ENCODE measurements at places on chromosomes 12 and 14.

- no peak for DNase-seq
Observed at GRCh38 chr12:55673638-55674037, 34.1 kb downstream of the ITGA7 start.

DNA sequence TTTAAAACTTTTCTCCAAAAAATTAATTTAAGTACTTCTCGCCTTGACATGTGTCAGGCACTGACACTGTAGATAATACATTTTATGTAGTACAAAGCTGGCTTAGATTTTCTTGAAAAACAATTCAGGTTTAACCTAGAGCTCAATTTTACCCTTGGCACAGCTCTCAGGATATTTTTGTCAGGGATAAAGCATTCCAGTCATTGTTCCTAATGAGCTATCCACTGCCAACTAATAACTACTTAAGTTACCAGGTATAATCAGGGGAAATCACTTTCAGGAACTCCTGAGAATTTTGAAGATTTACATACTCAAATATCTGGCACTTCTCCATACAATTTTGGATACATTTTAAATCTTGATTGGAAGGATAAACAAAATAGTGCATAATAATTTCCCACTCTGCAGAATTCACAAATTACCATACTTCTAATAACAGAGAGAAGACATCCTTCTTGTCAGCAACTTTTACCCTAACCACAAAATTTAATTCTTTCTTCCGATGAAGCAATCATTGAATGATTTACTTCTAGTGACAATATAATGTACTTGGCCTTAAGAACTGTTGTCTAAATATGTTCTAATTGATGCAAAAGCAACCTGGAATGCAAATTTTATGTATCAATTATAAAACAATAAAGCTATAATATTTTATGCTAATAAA is 4.8 kb downstream of the RASSF9 start:
- no peak for DNase-seq

DNA sequence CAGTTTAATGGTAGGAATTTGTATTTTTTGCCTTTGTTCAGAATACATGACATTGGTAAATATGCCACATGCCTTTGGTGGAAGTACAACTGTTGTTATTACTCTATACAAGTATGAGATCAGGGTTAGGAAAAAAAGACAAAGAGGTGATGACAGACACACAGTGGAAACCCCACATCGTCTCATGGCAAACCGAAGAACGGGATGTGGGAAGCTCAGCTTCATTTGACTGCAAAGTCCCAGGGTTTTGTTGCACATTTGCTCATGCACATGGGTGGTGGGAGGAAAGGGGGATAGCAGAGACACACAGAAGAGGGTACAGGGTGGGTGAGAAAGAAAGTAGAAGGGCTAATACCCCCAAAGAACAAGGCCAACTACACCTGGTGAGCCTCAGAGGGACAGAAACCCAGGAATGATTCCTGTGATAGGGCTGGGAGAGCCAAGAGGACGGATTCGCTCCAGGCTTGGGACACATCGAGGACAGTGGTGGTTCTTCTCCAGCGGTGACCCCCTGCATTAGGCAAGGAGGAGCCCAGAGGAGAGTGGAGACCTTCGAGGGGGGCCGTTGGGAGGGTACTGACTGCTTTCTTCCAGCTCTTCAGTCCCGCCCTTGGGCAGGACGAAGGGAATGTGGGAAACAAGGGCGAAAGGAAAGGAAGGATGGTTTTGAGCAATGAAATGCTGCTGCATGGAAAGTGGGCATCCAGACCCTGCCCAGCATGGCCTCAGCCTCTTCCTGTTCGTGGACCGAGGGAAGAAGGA is 8.1 kb downstream of the VAMP1 start:
- DNase-seq, result no peak

DNA sequence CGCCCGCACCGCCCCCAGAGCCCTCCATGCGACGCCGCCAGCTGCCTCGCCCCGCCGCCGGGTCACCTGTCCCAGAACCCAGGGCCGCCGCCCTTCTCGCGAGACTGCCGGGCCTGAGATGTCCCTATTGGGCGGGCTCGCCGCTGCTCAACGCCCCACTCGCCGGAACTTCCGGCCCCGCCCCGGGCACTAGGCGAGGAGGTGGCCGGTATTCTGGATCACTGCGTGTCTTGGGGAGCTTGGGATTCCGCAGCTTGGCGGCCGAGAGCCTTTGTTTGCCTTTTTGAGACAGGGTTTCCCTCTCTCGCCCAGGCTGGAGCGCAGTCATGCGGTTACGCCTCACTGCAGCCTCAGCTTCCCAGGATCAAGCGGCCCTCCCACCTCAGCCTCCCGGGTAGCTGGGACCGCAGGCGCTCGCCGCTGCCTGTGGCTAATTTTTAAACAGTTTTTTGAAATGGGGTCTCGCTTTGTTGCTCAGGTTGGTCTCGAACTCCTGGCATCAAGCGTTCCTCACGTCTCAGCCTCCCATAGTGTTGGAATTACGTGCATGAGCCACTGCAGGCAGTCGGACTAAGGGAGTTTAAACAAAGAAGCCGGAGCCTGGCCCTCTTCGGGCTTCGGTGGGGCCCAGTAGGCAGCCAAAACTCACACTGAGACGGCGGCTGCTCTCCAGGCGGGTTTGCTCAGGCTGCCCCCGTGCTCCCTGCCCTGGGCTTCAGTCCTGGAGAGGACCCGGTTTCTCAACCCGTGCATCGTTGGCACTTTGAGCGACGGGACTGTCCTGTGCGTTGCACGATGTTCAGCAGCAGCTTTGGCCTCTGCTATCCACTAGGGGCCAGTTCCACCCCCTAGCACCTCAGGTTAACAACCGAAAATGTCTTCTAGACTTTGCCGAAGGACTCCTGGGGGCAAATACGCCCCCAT is at the start of gene SLC15A4:
SLC15A4 (minus strand) TSS at position 43 of the 924 bp plus-strand sequence; CDS start at position 28, 15 bp downstream.
- peak; percentile 98 for DNase-seq

- peak; percentile 48 for DNase-seq
Observed at GRCh38 chr14:32710731-32711680, 227.7 kb upstream of the NPAS3 start.

DNA sequence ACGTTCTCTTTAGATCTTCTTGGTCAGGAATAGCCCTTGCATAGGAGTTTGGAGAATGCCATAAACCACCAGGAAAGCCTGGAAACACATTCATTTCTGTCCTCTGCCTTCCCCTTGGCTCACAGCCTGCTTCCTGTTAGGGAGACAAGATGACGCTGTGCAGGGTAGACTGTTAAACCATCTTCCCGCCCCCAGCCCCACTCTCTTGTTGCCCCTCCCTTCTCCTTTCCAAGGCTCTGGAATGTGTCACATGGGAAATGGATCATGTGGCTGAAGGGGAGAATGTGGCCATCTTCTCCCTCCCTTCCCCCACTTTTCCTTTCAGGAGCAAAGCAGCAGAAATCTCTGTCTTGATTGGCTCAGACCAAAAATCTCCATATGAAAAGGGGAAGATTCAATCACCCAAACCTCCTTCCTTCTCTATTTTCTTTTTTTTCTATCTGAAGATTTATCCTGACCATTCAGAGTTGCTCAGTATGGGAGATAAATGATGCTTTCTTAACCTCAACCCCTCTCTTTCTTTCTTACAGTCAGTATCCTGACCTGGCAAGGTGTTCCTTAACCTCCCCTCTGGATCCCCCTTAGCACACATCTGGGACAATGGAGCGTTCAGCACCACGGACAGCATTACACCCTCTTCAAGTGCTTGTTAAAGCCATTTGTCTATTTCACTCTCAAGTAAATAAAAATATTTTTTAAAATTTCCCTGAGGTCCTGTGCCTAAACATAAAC is 11.4 kb downstream of the GPR19 start:
- peak; percentile 61 for DNase-seq

DNA sequence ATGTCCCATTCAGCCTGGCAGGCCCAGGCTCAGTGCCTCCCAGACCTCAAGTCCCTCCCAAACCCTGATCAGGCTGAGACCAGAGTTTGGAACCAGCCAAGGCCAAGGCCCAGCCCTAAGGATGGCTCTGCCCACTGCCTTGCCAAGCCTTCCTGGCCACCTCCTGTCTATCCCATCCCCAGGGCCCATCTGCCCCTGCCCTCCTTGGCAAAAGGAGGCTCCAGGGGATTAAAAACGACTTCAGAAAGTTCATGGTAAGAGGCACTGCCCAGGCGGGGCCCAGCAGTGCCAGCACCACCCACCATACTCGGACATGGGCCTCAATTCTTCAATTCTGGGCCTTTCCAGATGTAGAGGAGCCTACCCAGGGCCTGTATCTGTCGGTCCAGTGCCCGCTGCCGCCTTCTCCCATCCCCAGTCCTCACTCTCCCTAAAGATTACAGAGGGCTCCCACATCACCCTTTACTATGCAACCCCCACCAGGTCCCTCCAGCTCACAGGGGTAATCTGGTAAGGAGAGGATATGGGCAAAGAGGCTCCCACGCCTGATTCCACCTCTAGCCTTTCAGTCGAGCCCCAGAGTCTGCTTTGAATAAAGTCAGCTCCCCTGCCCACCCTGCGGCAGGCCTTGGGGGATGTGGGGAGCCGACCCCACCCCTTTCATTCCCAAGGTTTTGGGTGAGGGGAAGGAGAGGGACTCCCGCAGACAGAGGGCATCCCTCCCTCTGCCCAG is 932 bp downstream of the ADCY6 start:
- peak; percentile 21 for DNase-seq

DNA sequence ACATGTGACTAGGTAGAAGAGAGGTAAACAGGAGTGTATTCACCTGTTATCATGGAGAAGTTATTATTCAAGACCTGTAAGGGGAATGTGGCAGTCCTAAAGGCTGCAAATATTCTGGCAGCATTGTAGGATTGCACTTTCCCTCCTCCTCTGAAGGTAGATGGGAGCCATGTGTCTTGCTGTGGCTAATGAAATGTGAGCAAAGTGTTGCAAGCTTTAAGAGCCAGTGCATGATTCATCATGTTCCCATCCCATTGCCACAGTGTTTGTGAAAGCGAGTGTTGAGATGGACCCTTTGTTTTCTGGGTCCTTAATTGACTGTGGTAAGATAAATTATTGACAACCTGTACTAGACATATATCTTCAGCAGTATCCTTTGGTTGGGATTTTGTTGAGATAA is 128.7 kb downstream of the RGS6 start:
- no peak for DNase-seq

- DNase-seq, result peak; percentile 24
Observed at GRCh38 chr14:102516531-102517391, 7.2 kb upstream of the ANKRD9 start.

- no peak for DNase-seq
Observed at GRCh38 chr14:55535516-55536203, 44.3 kb upstream of the KTN1 start.

DNA sequence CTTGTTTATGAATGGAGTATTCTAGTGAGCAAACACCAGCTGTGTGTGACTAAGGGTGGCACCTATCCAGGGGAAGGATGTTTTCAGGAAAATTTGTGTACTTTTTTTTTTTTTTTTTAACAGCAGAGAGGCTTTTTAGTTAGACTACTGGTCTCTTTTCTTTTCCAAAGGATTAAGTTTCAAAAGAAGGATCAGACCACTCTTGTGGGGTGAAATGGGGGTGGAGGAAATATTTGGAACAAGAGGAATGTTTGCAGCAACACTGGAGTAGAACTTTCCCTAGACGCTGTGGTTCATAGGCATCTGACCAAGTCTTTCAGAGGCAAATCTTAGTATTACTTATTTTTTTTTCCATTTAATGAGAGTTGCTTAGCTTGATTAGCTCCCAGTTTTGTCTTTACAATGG is 21.1 kb downstream of the NUBPL start:
- DNase-seq, result no peak

DNA sequence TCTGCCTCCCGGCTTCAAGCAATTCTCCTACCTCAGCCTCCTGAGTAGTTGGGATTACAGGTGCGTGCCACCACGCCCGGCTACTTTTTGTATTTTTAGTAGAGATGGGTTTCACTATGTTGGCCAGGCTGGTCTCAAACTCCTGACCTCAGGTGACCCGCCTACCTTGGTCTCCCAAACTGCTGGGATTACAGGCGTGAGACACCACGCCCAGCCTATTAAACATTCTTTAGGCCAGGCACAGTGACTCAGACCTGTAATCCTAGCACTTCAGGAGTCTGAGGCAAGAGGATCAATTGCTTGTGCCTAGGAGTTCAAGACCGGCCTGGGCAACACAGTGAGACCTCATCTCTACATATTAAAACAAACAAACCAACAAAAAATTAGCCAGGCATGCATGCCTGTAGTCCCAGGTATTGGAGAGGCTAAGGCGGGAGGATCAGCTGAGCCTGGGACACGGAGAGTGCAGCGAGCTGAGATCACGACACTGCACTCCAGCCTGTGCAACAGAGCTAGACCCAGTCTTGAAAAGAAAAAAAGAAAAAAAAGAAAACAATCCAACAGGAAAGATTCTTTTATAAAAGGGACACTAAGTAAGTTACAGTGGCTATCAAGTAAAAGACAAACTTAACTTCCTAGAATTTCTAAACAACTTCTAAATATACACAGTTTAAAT is 70.2 kb downstream of the HECTD1 start:
- no peak for DNase-seq

DNA sequence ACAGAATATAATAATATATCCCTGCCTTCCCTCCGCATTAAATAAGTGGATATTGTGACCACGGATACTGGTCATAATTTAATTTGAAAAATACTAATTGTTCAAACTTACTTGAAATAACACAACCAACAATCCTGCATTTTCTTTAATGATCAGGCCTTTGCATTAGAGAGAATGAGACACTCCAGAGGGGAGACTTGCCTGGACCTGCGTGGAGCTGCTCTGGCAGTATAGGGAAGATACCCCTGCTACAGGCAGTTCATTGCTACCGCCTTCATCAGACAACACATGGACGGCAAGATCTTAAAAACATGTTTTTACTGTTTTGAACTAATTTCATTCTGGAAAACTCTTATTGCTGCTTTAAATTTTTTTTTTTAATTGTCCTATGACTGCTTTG is 211.0 kb upstream of the FAR2 start:
- no peak for DNase-seq

- DNase-seq, result no peak
Observed at GRCh38 chr12:126891789-126892188, 1375.2 kb upstream of the TMEM132C start.

DNA sequence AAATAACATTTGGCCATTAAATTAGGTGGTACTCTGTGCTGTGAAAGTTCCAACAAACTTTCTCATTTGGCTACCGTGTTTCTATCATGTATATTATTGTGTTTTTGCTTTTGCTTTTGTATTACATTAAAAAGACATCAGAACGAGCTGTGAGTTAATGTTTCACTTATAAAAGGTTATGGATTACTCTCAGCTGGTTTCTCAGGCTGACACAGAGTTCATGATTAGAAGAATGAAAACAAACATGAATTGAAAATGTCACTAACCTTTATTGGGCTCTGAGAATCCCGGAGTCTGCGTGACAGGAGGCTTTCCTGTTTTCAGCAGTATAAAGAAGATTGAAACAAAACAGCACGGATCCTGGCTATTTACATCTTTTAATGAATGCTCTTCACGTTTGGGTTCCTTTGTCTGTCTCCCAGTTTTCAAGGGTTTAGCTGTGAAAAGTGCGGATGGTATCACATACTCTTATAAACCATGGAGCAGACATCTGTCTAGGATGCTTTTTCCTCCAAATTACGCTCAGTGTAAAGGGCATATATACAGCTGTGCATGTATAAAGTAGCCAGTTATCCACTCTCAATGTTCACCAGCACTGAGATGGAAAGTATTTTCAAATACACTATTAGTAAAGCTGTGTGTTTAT is 153.6 kb downstream of the PTCSC3 start:
- DNase-seq, result no peak

- no peak for DNase-seq
Observed at GRCh38 chr12:94277426-94278000, 129.1 kb downstream of the PLXNC1 start.
